ENCODE measurements at places on chromosomes 3 and 15.
A peak's percentile ranks its signal among the peaks of the same experiment; 100 is the strongest.

DNA sequence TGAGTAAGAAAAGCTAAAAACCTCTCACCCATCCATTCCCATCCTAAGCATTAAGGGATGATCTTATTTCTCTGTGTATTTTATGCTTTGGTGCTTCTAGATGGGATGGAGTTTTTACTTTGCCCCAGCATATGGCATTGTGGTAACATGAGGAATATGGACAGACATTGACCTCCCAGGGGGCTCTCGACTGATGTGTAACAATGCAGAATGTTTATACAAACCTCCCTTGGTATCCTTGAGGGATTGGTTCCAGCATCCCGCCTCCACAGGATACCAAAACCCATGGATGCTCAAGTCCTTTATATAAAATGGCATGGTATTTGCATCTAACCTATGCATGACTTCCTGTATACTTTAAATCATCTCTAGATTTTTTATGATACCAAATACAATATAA is 21.6 kb downstream of the PDIA5 start:
- no peak for DNase-seq

DNA sequence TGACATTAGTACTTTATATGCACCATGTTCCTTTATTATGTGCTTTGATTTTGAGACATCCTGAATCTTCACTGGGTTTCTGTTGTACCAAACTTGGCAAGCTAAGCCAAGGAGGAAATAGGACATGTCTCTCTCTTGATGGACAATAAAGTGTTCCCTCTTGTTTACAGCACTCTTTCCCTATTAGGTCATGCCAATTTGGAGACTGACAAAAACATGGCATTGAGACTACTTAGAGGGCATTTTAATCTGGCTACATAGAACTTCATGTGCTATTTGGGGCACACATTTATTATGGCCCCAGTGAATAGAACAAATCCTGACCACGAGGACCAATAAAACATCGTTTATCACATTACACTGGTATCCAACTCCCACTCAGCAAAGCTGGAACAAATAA is 85.3 kb upstream of the TNFSF10 start:
- DNase-seq, result no peak

DNA sequence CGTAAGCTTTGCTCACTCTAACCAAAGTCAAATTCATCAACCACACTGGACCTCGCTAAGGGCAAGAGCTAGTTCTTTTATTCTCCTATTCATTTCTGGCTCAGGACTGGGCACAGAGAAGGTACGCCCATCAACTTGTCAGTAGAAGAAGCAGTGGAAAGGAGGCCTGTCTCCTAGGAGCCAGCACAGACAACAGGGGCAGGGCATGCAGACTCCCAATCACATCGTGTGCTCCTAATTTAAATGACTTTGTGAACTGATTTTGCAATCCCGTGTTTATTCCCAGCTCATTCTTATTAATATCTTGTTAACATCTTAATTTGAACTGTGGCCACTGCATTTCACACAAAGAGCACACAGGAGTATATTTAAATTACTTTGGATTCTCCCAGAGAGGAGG is 161.1 kb upstream of the BCL6 start:
- no peak for DNase-seq

DNA sequence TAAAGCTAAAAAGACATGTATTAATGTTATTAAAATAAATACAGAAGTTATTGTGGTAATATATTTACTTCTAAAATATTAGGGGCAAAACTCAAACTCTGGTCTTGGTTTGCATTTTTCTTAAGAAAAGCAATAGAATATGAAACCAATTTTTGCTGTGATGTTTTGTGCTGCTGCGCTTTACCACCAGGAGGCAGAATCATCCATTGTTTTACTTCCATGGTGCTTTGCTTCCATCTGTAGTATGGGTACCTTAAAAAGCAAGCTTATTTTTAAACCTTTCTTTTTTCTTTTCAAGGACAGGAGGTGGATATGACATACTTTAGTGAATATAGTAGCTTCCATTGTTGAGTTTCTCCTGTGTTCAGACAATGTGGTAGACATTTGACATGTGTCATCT is 46.6 kb upstream of the MRPL3 start:
- DNase-seq, result peak; percentile 10

- DNase-seq, result peak; percentile 63
These were observed at the start of gene ZNF385D for GRCh38 chr3:21750831-21751391. Gene ZNF385D (minus strand): TSS chr3:21751210. CDS start chr3:21750916, 294 bp downstream.

DNA sequence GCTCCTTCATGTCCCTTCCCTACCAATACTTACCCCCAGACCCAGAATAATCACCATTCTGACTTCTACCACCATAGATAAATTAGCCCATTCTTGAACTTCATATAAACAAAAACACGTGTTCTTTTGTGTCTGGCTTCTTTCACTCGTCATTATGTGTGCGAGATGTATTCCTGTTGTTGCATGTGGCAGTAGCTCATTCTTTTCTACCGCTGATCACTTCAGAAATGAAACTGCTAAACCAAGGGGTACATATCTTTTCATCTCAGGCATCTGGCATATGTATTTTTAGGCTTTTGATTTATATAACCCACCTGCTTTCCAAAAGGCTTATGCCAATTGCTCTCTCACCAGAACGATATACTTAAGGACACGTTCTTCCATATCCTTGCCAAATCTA is 13.8 kb upstream of the SCG3 start:
- no peak for DNase-seq

DNA sequence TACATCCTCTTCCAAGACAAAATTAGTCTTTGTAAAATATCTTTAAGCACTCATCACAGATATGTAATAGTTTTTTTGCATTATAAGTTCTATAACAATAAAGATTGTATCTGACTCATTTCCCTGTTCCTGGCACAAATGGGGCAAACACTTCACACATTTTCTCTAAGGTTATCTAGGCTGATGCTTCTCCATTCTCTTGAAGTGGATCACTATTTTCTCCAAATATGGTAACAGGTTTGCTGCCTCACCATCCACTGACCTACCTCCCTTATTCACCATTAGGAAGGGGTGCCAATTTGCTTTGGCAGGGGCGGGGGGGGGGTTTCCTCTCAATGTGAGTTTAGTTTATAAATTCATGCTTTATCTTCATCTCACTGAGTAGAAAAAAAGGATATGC is 767.7 kb upstream of the LMCD1 start:
- DNase-seq, result no peak

GRCh38 chr3:46378426-46378942 is 7.7 kb downstream of the CCR5 start:
- peak; percentile 46 for DNase-seq

- no peak for DNase-seq
These were observed 93.7 kb downstream of the MCTP2 start for GRCh38 chr15:94324835-94325767.

- no peak for DNase-seq
These were observed at the start of gene CRYGS for GRCh38 chr3:186544281-186544680. Gene CRYGS (minus strand): TSS chr3:186544380. CDS start chr3:186544326, 54 bp downstream.
